Uterus (tissue), 4 donors: ENCODE measurements at places on chromosomes 1 and 21. TPM values are rescaled to one million over a fixed set of nuclear protein-coding genes. Genes with fewer than 3 reads are reported as not detected.

SH2D1B gene
- 0.21 TPM for total RNA-seq

SPATA21 gene
- 0.27 TPM for total RNA-seq

KRTAP21-1 gene
- total RNA-seq = not detected

SLC22A15 gene
- total RNA-seq = 7.8 TPM

PTGFR gene
- 64.0 TPM for total RNA-seq

LINGO4 gene
- not detected for total RNA-seq

- H3K36me3 ChIP-seq = no peaks in the 10 kb centered on the region
- H3K4me1 ChIP-seq = no peaks in the 10 kb centered on the region
- DNase-seq = peak; percentile 51
- H3K4me3 ChIP-seq = no peak overlapping the region
- H3K27me3 ChIP-seq = no peaks in the 10 kb centered on the region
These were observed 637.3 kb downstream of the MATN1 start for GRCh38 chr1:30085811-30086770.

DNA sequence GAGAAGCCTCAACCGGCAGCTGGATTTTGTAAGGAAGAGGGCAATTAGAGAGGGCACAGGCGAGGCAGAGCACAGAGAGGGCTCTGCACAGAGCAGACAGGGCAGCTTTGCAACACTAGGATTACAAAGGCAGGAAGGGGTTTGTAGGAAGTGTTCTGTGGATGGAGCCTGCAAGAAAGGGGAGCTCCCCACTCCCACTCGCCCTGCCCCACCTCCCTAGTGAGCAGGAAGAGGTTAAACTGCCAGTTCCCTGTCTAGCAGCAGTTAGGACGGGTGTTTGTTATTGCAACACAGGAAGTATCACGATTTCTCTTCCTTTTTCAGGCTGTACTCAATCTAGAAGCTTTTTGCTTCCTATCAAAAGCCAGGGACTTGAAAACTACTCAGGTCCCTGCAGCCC, 63.3 kb upstream of the LRRC8D start:
- no peaks in the 10 kb centered on the region for H3K4me1 ChIP-seq
- H3K36me3 ChIP-seq = no peaks in the 10 kb centered on the region
- H3K27ac ChIP-seq = no peak overlapping the region
- no peaks in the 10 kb centered on the region for H3K27me3 ChIP-seq
- H3K4me3 ChIP-seq = no peak overlapping the region
- no peak for DNase-seq

DNA sequence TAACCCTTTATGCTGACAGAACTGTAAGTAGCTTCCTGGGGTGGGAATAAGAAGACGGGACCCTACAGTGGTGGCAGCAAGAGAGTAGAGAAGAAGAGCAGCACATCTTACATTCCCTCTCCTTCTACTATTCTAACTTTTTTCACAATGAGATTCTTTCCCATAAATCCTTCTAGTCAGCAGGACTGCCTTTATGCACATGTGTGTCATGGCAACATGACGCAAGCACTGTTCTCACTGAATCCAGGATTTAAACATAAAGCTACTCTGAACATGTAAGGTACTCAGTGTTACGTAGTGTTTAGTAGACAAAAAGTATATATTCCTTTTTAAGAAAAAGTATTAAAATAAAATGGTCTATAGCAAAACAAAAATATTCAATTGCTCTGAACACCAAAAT, 309.7 kb upstream of the LYPLAL1 start:
- no peaks in the 10 kb centered on the region for H3K4me1 ChIP-seq
- no peak overlapping the region for H3K27ac ChIP-seq
- H3K27me3 ChIP-seq = no peaks in the 10 kb centered on the region
- H3K4me3 ChIP-seq = no peak overlapping the region

DNA sequence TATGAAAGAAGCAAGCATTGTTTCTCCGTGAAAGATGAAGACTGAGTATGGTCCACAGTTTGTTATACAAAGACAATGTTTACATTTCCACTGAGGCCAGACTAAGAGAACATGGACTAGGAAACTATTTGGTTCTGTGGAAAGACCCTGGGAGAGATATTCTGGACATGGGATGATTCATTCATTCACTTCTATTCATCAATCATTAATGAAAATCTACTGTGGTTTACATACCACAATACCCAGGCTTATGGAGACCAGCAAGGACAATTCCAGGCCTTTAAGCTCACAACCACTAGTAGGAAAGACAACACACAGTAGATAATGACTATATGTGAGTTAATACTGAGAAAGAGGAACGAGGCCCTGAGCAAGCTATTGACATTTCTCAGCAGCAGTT, 125.4 kb downstream of the TBX15 start:
- H3K27me3 ChIP-seq = no peaks in the 10 kb centered on the region
- DNase-seq = no peak
- no peak overlapping the region for H3K4me3 ChIP-seq
- no peaks in the 10 kb centered on the region for H3K4me1 ChIP-seq
- no peaks in the 10 kb centered on the region for H3K36me3 ChIP-seq

GRCh38 chr1:212601524-212601923, 7.0 kb upstream of the ATF3 start:
- no peak overlapping the region for H3K4me3 ChIP-seq
- no peaks in the 10 kb centered on the region for H3K36me3 ChIP-seq
- H3K27ac ChIP-seq = no peak overlapping the region

GRCh38 chr1:67137307-67137753, 2.6 kb upstream of the C1orf141 start:
- H3K27me3 ChIP-seq = no peaks in the 10 kb centered on the region
- no peak overlapping the region for H3K27ac ChIP-seq
- H3K36me3 ChIP-seq = no peaks in the 10 kb centered on the region
- DNase-seq = no peak
- no peak overlapping the region for H3K4me3 ChIP-seq

GRCh38 chr1:1987142-1987510, 16.5 kb downstream of the CFAP74 start:
- H3K27me3 ChIP-seq = no peaks in the 10 kb centered on the region
- H3K36me3 ChIP-seq = no peaks in the 10 kb centered on the region
- H3K4me1 ChIP-seq = no peaks in the 10 kb centered on the region
- no peak overlapping the region for H3K27ac ChIP-seq
- H3K4me3 ChIP-seq = no peak overlapping the region

GRCh38 chr1:154960446-154961136, 991 bp downstream of the PYGO2 start:
- peak overlapping the region; percentile 62 for H3K4me3 ChIP-seq
- peak overlapping the region; percentile 98 for H3K27ac ChIP-seq
- peaks cover 12% of the 10 kb centered on the region for H3K4me1 ChIP-seq
- DNase-seq = no peak

DNA sequence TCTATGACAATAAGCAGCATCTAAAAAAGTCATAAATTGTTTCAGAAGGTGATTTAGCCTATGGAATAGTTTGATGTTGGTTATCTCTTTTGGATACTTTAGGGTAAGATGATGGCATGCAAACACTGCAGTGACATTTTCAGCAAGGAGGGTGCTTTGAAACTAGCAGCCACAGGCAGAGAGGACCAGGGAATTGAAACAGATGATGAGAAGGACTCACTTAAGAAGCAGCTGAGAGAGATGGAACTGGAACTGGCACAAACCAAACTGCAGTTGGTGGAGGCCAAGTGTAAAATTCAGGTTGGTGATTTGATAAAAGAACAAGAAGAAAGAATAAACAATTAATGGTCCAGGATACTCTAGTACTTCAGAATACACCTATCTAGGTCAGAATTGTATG, 11.2 kb upstream of the CACYBP start:
- H3K36me3 ChIP-seq = no peaks in the 10 kb centered on the region
- H3K4me1 ChIP-seq = no peaks in the 10 kb centered on the region
- DNase-seq = no peak

DNA sequence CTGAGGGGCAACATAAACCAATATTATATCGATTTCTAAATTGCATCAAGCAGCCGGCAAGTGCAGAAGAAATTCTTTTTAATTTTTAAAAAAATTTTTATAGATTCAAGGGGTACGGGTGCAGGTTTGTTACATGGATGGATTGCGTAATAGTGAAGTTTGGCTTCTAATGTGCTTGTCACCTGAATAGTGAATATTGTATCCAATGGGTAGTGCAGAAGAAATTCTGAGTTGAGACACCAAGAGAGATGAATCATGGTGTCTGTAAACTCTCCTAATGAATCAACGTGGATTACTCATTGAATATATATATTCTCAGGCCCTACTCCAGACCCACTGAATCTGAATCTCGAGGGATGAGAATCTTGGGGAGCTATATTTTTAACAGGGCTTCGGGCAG, 253.7 kb upstream of the FOXD3 start:
- H3K4me1 ChIP-seq = no peaks in the 10 kb centered on the region
- H3K4me3 ChIP-seq = no peak overlapping the region
- no peak overlapping the region for H3K27ac ChIP-seq

DNA sequence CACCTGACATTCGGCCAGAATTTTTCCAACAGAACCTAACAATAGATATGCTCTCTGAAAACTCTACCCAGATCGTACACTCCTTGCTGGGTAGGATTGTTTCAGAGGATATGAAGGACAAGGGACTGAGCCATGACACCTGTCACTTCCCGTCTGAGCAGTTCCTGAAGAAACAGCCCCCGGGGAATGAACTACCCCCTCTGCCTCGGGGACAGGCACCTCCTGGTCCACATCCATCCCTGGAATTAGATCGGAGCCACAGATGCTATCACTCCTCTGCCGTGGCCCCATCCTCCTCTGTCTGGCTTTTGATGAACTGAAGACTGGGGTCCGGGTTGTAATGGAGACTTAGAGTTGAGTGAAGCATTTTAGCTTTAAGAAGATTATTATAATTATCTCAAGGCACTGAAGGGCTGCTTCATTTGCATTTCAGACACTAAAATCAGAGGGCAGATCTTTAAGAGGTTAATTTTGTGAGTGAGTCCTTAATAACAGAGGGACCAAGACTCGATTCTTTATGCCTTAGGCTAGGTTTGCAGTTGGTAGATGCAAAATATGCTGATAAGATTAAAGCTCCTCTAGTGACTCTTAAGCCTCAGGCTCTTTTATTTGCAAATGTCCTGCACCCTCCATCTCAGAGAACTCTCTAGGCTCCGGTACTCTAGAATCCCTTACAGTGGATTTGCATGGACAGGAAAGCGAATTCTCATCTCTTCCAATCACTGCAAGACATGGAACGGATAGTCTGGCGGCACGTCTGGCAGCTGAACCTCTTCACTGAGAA, 333.8 kb downstream of the KIF26B start:
- no peaks in the 10 kb centered on the region for H3K27me3 ChIP-seq
- DNase-seq = no peak
- H3K36me3 ChIP-seq = no peaks in the 10 kb centered on the region
- no peak overlapping the region for H3K27ac ChIP-seq

- no peaks in the 10 kb centered on the region for H3K27me3 ChIP-seq
- peaks cover 11% of the 10 kb centered on the region for H3K4me1 ChIP-seq
- H3K4me3 ChIP-seq = no peak overlapping the region
- H3K27ac ChIP-seq = peak overlapping the region; percentile 75
- no peaks in the 10 kb centered on the region for H3K36me3 ChIP-seq
- peak; percentile 64 for DNase-seq
These were observed 178.4 kb downstream of the PSMG1 start for GRCh38 chr21:39004634-39005501.

GRCh38 chr1:94540440-94541245, 916 bp downstream of the F3 start:
- DNase-seq = no peak
- H3K4me3 ChIP-seq = peak overlapping the region; percentile 56
- H3K27me3 ChIP-seq = no peaks in the 10 kb centered on the region
- H3K4me1 ChIP-seq = no peaks in the 10 kb centered on the region
- peak overlapping the region; percentile 82 for H3K27ac ChIP-seq
- H3K36me3 ChIP-seq = no peaks in the 10 kb centered on the region

DNA sequence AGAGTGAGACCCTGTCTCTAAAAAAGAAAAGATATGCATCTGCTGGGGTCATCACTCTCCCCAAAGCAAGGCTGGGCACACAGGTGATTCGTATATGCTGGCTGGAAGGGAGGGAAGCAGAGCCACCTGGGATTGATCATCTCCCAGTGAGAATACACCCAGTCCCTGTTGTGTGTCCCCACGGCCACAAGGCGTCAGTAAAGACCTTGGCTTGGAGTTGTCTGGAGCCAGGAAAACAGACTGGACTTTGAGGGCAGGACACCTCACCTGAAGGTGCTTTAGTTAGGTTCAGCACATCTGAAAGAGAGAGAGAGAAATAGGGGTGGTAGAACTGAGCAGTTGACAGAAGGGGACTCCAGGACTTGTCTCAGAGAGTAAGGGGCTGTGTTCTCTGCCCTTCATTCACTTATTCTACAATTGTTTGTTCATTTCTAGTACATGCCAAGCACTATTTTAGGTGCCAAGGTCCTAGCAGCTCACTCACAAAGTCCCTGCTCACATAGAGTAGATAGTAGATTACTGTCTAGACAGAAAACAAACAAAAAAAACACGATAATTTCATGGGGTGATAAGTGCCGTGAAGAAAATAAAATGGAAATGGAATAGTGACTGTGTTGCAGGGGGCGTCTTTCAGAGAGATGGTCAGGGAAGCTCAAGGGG, 13.5 kb downstream of the CITED4 start:
- no peak overlapping the region for H3K4me3 ChIP-seq
- no peak overlapping the region for H3K27ac ChIP-seq
- peak; percentile 60 for DNase-seq

- DNase-seq = no peak
- H3K36me3 ChIP-seq = no peaks in the 10 kb centered on the region
- no peaks in the 10 kb centered on the region for H3K4me1 ChIP-seq
These were observed 6.2 kb downstream of the TACSTD2 start for GRCh38 chr1:58570817-58571216.
